ENCODE measurements at places on chromosomes 7 and 10. TPM values are rescaled to one million over a fixed set of nuclear protein-coding genes. Genes with fewer than 3 reads are reported as not detected.

Gene SPDYE8
- not detected for total RNA-seq

Gene IL2RA
- not detected for total RNA-seq

Gene TMEM139
- total RNA-seq: not detected

Gene ABCC2
- 1.3 TPM for total RNA-seq

Gene CDHR3
- total RNA-seq: 13.9 TPM

Gene CLDN3
- total RNA-seq: not detected

Gene AKR1E2
- 10.8 TPM for total RNA-seq

Gene OR2A12
- not detected for total RNA-seq

Gene CALHM1
- not detected for total RNA-seq

Gene AFAP1L2
- total RNA-seq: not detected

Gene HILPDA
- total RNA-seq: 33.9 TPM

Gene CCL24
- not detected for total RNA-seq

Gene NKX2-3
- not detected for total RNA-seq

- DNase-seq: no peak
Measured at GRCh38 chr7:101555921-101556275, 73.2 kb downstream of the MYL10 start.

DNA sequence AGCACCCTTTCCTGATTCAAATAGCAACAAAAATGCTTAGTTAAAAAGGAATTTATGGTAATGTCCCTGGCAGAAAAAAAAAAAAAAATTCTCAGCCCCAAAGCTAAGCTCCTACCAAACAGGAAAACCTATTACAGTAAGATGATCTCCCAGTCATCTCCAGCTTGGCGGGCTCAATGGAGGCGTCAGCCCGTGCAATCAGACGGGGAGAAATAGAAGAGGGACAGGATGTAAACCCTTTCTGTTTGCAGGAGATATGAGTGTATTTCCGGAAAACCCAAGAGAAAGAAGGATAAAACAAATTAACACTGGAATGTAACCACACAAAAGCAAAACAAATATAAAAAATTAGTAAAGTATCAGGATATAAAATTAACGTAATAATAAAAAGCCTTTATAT, 242.8 kb downstream of the TCERG1L start:
- peak; percentile 87 for DNase-seq

- DNase-seq: no peak
Measured at GRCh38 chr7:141864765-141865447, 23.6 kb upstream of the PRSS37 start.

DNA sequence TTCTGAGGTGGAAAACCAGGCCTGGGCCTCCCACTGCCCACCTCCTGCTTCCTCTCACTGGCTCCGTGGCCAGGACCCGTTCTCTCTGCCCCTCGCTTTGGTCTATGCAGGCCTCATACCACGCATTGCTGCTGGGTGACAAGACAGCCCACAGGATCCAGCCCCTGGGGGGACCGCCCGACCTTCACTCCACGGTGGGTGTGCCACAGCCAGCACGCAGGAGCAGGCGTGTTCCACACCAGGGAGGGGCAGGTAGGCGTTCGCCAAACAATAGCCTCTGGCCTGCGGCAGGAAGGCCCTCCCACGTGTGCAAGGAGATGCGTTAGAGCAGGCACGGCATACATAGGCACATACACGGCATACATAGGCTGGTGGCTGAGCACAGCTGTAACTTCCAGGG, 233.4 kb downstream of the WDR37 start:
- no peak for DNase-seq

- DNase-seq: no peak
Measured at GRCh38 chr7:99844328-99844727, 16.5 kb downstream of the CYP3A43 start.

DNA sequence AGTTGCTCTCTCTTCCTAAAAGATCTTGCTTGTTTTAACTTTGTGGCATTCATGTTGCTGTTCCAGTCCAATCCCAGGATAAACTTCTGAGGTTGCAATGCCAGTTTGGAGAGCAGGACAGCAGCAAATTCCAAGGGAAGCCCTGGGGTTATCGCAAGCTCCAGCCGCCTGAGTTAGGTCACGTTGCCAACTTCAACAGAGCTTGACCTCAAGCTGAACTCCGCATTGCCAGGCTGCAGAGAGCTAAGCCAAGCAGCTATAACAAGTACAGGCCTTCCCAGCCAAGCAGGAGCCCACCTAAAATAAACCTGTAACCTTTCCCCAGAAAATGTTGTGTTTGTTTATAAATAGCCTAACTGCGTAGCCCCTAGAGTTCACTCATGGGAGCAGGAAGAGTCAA, 138.9 kb upstream of the LYZL1 start:
- DNase-seq: no peak

GRCh38 chr10:102408131-102408727, 10.4 kb downstream of the PSD start:
- no peak for DNase-seq

GRCh38 chr10:46527241-46527811, 29.1 kb downstream of the GPRIN2 start:
- no peak for DNase-seq

GRCh38 chr10:16518822-16519221, 2.9 kb downstream of the C1QL3 start:
- peak; percentile 22 for DNase-seq

- no peak for DNase-seq
Measured at GRCh38 chr10:80000541-80000940, 51.6 kb upstream of the SFTPD start.

GRCh38 chr10:110577056-110577455, 9.6 kb downstream of the SMC3 start:
- no peak for DNase-seq

DNA sequence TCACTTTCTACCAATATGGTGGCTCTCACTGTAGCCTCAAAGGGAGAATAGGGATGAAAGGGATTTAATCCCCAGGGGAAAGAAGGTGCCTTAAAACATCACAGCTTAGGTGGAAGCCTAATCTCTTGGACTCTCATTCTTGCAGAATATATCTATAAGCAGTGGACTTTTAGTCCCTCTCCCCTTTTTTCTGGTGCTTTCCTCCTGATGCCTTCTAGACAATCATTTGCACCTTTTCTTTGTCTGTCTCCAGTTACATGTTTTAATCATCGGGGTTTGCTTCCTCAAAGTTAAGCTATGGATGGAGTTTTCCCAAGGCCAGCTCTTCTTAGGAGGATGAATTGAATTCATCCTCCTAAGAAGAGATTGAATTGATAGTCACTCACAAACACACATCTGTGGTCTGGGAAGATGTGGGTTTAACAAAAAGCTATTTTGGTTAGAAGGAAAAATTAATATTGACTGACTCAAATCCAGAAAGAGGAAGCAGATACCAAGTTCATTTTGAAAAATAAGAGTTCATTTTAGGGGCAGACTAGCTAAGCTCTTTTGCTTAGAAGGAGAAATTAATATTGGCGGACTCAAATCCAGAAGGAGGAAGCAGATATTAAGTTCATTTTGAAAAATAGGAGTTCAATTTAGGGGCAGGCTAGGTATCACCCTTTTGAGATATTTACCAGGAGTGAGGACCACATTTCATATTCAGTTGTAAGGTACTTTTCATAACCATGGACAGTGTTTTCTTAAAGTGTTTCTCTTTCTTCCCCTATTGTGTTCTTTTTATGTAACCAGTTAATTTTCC, 35.2 kb upstream of the PLEKHS1 start:
- no peak for DNase-seq

- DNase-seq: no peak
Measured at GRCh38 chr7:134890246-134891240, 95.8 kb upstream of the AGBL3 start.

DNA sequence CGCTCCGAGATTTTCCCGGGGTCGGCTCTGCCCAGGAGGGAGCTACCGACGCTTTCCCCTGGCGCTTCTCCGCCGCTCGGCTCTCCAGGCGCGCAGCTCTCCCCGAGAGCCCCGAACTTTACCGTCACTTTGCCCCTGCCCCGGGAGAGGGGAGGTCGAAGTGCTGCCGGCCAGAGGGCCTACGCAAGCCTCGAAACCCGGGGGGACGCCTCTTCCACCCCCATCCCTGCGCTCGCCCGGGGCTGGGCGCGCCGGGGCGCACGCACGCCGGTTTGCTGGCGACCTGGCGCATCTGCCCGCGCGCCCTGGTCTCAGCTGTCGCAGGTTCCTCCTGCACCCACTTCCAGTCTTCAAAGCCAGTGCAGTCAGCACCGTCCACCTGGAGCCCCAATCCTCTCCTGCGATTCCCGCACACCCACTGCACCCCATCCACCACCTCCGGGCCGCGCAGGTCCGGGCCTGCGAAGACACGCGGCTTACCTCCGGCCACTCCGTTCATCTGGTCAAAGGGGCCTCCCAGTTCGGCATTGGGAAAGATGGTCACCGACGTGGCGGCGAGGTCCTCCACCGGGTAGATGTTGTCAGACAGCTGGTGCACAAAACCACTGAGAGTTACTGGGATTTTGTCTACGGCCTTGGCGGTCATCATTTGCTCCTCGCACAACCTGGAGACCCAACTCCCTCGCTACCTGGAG, 638 bp downstream of the EGR2 start:
- DNase-seq: no peak

- no peak for DNase-seq
Measured at GRCh38 chr7:116273283-116273917, 63.1 kb downstream of the TES start.

- DNase-seq: no peak
Measured at GRCh38 chr7:37092548-37092947, 356.1 kb downstream of the ELMO1 start.

DNA sequence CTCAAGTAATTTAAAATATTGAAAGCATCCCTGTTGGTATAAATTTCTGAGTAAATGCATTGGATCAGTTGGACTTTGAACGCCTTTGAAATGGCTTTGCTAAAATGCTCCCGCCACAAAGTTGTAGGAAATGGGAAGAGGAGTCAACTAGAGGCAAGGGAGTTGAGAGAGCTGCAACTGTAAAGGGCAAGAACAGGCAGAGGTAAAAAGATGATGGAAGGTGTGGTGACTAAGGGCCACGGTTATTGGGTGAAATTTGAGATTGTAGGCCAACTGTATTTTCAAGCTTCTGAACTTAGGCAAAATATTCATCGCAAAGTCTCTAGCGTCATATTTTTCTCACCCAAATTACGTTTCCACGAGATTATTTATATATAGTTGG, 595 bp upstream of the SUMF2 start:
- no peak for DNase-seq

DNA sequence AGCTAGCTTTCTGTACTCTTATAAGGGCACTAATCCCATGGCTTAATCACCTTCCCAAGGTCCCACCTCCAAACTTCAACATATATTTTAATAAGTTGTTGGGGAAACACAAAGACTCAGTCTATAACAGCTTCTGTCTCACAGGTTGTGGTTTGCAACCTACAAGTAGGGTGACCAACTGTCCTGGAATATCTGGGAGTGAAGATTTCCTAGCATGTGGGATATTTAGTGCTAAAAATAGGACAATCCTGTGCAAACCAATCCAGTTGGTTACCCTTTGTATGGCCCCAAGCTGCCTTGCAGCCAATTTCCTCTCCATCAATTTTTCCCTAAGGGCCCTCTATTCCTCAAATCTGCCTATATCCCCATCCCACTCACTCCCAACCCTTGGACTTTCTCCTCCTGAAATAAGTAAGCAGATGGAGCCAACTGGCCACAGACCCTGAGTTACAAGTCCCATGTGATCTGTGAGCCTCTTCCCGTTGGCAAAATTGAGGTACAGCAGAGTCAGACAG, 82.3 kb downstream of the FAM13C start:
- DNase-seq: no peak

DNA sequence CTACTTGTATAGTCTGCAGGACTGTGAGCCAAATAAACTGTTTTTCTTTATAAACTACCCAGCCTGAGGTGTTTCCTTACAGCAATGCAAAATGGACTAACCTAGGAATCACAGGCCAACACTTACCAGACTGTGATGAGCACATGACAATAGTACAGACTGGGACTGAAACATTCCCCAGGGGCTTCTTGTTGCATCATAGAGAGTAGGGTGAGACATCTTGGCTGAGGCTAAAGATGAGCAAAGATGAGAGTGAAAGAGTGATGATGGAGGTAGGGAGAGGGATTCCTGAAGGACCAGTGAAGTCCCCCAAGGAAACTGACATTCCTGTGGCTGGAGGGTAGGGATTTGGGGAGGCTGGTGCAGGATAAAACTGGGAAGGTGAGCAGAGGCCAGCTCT, 194.4 kb downstream of the TPST1 start:
- peak; percentile 7 for DNase-seq
